Dermis microvascular lymphatic vessel endothelial cell (primary cell): ENCODE measurements at places on chromosomes 13 and 19.

- DNase-seq: no peak
Observed at GRCh38 chr19:52602941-52603340, 32.9 kb downstream of the ZNF701 start.

DNA sequence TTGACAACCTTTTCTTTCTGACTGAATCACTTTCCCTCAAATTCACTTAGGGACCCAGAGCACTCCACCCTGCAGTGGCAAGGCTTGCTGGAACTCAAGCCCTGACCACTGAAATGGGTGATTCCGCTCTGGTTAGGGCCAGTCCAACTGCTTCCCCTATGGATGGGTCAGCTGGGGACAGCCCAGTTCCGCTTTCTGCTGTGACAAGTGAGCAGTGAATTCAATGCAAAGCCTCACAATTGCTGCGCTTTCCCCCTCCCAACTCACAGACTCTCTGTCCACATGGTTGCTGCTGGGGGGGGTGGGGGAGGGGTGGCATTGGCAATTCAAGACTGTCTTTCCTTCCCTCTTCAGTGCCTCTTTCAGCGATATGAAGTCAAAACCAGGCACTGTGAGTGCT, 18.7 kb downstream of the CD70 start:
- DNase-seq: no peak

DNA sequence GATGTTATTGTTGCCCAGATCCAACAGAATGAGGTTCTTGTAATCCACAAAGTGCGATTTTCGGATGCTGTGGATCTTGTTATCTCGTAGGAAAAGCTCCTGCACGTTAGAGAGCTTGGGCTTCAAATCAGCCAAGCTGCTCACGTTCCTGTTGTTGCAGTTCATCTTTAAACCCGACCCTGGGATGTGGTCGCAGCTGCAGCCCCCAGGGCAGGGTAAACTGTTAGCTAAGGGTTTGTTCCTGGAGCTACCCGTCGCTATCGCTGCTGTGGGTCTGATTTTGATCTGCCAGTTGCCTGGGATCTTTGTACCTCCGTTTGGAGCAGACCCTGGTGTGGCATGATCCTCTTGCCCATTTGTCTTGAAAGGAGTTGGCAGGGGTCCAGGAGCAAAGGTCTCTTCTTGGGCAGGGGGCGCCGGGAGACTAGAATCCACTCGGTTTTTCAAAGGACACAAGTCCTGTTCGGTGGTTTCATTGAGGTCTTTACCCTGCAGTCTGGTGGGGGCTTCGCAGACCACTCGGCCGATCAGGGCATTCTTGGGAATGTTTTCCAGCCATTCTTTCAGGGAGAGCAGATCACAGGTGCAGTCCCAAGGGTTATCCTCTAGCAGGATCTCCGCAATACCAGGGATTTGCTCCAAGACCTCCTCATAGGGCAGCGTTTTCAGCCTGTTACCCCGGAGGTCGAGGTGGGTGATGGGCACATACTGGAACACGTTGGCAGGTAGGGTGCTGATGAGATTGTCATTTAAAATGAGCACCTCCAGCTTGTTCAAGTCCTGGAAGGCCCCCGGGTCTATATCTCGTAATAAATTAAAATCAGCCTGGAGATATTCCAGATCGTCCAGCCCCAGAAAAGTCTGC, 1.8 kb downstream of the SLITRK1 start:
- DNase-seq: no peak

DNA sequence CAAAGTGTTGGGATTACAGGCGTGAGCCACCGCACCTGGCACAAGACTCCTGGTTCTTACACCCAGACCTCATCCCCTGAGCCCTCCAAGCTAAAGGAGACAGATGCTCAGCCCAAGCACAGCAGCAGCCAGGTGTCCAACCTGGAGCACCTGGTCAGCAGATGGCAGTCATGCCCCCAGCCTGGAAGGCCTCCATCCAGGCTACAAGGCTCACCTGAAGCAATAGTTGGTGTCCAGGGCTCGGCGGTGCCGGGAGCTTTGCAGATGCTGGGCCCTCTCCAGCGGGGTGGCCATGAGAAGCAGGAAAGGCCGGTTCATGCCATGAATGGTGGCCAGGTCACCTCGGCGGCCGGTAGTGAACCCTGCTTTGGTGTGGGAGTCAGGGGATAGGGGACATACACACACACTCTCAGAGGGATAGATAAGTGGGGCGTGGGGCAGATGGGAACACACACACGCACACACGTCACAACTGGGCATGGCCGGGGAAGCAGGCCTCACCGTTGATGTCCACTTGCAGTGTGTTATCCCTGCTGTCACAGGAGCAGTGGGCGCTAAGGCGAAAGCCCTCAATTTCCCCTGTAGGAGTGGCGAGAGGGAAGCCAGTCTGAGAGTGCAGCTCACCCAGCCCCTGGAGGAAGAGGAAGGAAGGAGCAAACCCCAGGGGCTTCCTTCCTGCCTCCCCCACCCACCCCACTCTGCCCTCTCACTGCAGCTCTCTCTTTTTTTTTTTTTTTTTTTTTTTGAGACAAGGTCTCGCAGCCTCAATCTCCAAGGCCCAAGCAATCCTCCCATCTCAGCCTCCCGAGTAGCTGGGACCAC, 11.8 kb downstream of the TGFB1 start:
- no peak for DNase-seq

- no peak for DNase-seq
Observed at GRCh38 chr13:50268500-50268899, 253.3 kb downstream of the KCNRG start.

DNA sequence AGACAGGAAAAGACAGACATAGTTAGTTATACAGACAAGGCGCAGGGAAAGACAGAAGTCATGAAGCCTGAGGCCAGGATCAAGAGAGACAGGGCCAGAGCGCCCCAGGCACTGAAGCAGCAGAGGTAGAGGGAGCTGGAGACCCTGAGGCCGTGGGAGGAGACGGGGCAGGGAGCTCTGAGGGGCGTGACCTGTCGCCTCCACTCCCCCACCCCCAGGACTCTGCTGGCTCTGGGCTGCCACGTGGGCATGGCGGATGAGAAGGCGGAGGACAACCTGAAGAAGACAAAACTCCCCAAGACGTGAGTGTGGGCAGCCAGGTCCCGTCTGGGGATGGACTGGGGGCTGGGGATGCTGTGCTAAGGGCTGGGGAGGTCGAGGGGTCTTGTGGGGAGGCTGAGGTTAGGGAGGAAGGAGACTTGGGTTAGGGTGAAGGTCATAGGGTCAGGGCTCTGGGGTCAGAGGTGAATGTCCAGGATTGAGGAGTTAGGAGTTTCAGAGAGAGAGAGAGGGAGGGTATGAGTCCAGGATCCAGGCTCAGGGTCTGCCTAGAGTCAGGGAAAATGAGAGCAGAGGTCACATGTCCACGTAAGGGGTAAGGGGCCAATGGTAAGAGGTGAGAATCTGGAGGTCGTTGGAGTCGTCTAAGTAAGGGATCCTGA, 31.1 kb downstream of the RYR1 start:
- no peak for DNase-seq

GRCh38 chr13:40352380-40352778, 314.1 kb downstream of the FOXO1 start:
- no peak for DNase-seq

DNA sequence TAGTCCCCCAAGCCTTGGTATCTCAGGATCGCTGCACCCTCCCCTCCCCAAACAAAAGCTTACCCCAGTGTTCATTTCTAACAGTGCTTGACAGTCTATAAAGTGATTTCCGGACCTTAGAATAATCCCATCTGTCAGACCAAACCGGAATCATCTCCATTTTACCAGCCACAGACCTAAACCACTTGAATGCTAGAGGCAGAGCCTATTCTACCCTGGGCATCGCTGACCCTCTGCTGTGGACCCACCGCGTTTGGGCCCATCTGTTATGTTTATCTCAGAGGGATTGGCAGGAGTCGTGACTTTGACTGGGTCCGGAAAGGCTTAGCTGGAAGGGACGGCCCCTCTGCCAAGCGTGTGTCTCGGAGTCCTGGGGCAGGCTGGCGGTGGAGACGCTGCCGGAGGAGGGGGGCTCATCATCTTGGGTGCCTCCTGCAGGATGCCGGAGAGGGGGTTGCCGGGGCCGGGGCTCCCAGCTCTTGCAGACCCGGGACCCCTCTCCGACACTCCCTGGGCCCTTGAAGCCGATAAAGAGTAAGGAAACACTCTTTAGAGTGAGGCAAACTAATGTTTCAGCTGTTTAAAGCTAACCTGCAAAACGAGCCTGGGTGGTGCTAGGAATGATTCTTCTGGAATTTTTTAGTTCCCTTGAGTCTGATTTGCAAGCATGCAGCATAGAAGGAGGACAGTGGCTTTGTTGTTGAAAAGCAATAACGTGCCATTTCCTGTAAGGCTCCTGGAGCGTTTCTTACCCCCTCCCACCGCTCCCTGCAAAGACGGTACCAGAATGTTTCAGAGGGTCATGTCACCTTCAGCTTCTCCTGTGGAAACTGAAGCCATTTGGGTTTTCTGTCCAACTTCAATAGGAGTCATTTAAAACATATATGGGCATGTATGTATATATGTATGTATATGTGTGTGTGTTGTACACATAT, 1.3 kb downstream of the SLC25A42 start:
- no peak for DNase-seq

DNA sequence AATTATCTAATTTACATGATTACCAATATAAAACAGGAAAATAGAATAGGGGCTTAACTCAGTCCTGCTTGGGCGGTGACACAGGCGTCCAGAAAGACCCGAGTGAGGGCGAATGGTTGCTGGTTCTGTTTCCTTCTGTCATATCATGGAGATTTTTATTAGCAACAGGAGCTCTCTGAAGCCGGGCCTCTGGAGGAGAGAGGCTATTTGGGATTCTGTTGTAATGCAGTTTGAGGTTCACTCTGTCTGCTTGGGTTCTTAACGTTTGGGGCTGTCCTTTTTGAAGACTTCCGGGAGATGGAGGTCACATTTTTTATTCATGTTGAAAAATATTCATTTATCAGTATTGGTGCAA, 115.7 kb upstream of the ZNF536 start:
- DNase-seq: no peak

DNA sequence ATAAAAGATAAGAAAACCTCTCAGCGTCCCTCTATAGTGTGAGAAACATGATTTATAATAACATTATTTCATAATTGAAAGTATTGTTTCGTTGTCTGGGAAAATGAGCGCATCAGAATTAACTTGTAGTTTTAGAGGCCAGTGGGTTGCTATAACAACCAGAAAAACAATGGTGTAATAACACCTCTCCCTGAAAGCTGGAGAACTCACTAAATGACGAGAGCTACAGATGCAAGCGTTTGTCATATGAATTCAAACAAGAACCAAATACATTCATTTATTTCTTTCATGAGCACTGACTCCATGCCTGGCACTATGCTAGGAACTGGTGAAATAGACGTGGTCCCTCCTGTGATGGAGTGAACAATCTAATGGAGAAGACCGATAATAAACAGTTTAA, 16.3 kb downstream of the KBTBD7 start:
- DNase-seq: peak; percentile 18

DNA sequence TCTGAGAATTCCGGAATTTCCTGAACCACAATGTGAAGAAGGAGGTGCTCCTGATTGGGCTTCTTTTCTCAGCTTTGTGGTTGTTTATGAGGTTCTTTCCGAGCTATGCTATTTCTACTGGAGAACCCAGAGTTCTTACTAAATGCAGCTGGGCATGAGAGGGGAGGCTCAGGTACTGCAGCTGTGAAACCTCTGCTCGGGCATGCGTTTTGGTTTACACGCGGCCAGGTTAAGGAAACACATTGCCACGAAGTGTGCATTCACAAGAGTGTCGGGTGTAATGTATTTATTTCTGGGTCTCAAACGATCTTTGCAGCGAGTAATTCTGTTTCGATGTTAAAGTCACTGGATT, 661 bp upstream of the MIR17HG start:
- peak; percentile 5 for DNase-seq

GRCh38 chr19:32624410-32624809, 43.4 kb downstream of the PDCD5 start:
- DNase-seq: no peak

DNA sequence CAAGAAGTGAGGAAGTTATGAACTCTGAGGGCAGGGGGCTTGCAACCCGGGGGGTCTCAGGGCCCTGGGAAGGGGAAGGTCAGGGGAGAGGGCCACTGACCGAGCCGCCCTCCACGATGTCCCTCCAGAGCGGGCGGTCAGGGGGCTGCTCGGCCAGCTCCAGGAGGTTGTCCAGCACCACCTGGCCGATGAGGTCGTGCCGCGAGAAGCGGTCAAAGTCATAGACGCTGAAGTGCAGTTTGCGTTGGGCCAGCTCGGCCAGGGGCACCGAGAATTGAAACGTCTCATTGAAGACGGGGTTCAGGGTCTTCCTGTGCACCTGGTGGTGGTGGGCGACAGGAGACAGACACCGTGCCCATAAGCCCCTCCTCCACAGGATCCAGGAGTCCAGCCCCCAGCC, 10.5 kb downstream of the SYT3 start:
- no peak for DNase-seq

GRCh38 chr19:4829001-4829712, 2.4 kb downstream of the TICAM1 start:
- DNase-seq: peak; percentile 41

DNA sequence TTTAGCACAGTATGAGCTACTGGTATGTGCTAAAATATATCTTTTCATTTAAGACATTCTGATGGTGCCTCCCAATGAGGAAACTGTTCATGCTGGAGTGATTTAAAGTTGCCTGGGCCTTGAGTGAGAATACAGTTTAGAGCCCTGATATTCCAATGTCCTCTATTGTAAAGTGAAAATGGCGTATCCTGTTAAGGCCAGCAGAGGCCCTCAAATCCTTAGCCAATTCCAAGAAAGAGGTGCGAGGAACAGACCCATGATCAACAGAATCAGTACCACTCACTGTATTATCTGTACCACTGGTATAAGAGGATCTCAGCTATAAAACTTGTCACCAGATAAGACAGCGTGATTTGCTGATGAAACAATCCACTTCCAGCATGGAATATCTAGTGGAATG, 273.1 kb upstream of the SLITRK5 start:
- no peak for DNase-seq

GRCh38 chr13:98520674-98521449, 56.0 kb downstream of the STK24 start:
- DNase-seq: no peak

GRCh38 chr13:25752957-25753551, 298.8 kb downstream of the SHISA2 start:
- DNase-seq: no peak

DNA sequence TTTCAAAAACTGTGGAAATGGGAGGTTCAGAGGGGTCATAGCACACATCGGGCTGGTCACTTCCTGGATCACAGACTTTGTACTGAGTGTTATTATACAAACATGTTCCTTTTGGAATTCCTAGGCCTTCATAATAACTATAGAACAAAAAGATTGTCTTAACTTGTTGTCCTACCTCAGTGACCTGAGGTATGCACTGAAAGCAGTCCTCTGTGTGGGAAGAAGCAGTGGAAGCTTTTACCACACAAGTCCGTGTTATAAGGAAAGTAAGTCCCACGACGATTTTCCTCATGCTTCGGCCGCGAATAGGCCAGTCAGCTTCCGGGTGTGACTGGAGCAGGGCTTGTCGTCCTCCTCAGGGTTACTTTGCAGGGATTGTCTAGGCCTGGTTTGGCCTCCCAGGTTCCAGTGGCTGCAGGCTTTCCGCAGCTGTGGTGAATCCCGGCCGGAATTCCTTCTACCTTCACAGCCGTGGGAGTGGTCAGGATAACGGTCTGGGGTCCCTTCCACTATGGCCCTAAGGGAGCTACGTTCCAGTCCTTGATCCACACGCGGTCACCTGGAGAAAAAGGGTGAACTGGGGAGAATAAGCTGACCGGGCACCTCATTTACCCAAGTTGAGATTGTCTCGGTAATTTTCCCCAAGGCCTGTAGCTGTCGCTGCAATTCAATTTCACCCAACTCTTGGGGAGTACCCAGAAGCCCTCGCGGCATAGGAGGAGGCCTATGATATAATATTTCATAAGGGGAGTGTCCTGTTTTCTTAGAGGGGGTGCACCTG, 16.0 kb downstream of the NAPSA start:
- DNase-seq: peak; percentile 76

- peak; percentile 13 for DNase-seq
Observed at GRCh38 chr19:8973501-8974091, 36.6 kb downstream of the MUC16 start.

- no peak for DNase-seq
Observed at GRCh38 chr19:33630880-33631608, 9.3 kb downstream of the CHST8 start.
